ENCODE measurements at places on chromosomes 7 and 10.

DNA sequence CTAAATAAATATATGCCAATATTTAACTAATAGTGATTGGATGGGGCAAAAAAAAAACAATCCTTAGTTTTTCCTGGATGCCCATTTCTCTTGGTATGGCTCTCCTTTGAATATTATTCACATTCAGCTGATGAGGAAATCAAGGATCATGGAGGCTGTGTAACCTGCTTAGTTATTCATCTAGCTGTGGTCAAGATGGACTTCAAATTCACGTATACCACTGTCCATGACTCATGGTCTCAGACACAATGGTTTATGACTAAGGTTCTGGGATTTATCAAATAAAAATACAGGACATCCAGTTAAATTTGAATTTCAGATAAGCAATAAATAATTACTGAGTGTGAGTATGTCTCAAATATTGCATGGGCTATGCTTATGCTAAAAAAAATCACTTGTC is 191.5 kb upstream of the CELF2 start:
- no peak for DNase-seq

DNA sequence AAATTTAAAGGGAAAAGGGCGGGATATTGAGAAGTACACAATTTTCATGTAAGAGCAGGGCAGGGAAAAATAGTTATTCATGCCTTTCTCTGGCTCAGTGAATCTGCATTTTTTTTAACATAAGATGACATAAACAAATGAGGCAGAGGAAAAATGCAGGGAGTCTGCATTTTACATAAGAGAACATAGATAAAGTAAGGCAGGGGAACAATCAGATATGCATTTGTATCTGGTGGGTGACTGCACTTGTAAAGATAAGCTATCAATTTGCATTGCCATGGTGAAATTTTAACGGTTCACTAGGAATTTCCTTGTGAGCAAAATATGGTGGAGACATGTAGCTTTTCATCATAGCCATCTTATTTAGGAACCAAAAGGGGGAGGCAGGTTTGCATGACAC is 33.5 kb downstream of the ALOX5 start:
- DNase-seq = no peak

GRCh38 chr7:75937958-75938786 is 23.2 kb downstream of the POR start:
- DNase-seq = no peak

- DNase-seq = no peak
Observed at GRCh38 chr10:132763545-132763944, 22.4 kb downstream of the NKX6-2 start.

DNA sequence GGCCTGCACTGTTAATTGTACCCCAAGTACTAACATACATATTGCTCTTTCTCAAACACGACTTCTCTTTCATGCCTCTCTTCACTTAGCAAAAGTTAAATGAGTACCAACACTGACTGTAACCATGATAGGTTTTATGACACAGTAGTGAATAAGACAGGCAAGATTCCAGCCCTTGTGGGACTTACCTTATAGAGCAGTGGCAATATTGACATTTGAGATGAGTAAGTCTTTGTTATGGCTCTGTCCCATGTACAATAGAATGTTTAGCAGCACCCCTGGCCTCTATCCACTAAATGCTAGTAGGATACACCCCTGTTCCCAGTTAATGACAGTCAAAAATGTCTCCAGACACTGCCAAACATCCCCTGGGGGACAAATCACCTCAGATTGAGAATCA is 11.9 kb upstream of the COL1A2 start:
- no peak for DNase-seq

DNA sequence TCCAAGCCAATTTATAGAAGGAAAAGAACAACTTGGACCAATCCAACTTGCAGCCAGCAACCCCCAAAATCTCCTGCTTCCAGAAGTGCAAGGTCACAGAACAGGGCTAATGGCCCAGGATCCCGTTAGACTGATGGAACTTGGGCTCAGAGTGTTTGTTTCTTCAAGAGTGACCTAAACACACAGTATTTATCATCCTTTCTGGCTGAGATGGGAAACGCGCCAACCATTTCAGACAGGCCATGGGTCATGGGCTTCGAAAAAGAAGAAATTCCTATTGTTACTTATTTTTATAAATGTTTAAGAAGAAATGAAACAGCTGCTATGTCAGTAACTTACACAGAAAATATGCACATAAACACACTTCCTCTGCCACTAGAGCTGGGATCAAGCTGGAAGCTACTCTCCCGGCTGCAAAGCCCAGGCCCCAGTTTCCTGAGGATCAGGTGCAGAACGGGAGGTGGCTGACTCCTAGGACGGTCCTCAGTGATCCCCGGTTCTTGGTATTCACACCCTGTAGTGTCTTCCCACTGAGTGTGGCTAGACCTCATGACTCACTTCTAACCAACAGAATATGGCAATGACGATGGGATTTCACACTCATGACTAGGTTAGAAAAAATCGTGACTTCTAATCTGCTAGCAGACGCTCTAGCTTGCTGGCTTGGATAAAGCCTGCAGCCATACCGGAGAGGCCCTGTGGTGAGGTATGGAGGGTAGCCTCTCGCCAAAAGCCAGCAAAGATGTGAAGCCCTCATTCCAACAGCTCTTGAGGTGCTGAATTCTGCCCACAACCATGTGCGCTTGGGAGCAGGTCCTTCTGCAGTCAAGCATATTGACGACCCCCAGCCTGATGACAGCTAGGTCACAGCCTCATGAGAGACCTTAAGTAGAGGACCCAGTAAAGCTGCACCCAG is 60.2 kb downstream of the CHST15 start:
- no peak for DNase-seq

- no peak for DNase-seq
Observed at GRCh38 chr10:106566873-106567272, 597.6 kb downstream of the SORCS1 start.

GRCh38 chr7:83925860-83926259 is 268.7 kb downstream of the SEMA3A start:
- no peak for DNase-seq

DNA sequence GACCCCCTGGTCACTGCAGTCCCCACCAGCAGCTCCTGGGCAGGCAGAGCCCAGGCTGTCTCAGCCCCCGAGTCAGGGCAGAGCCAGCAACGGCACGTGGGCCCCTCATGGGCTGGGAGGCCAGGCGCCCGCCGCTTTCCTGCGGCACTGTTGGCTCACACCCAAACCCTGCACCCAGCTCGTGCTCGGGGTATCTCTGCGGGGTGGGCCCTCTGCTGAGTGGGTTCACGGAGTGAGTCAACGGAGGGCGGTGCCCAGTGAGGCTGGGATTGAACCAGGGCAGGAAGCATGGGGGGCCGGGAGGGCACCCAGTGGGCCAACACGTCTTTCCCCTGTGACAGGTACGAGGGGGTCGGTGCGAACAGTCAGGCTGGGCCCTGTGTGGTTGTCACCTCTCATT is 28.9 kb downstream of the ADAP1 start:
- DNase-seq = no peak
